ENCODE measurements at places on chromosomes 11 and 22. TPM values are rescaled to one million over a fixed set of nuclear protein-coding genes. Genes with fewer than 3 reads are reported as not detected.

The AAMDC gene
- polyA plus RNA-seq: 77.2 TPM

The LMNTD2 gene
- polyA plus RNA-seq: not detected

The MS4A4A gene
- polyA plus RNA-seq: 46.4 TPM

The SAA1 gene
- 1.3 TPM for polyA plus RNA-seq

The MS4A12 gene
- polyA plus RNA-seq: not detected

The HMOX1 gene
- 243 TPM for polyA plus RNA-seq

The OTOG gene
- polyA plus RNA-seq: not detected

The CASP1 gene
- 12.9 TPM for polyA plus RNA-seq

The CEP164 gene
- polyA plus RNA-seq: 21.0 TPM

The SULT4A1 gene
- 1.9 TPM for polyA plus RNA-seq

The UPB1 gene
- 0.69 TPM for polyA plus RNA-seq

The PRR33 gene
- polyA plus RNA-seq: not detected

The ADM gene
- 33.2 TPM for polyA plus RNA-seq

The OR5T1 gene
- polyA plus RNA-seq: not detected
